Fibroblast of skin of scalp (primary cell): ENCODE measurements at places on chromosomes 11 and 22.

- DNase-seq: peak; percentile 25
Measured at GRCh38 chr11:7251836-7252682, at the start of gene SYT9. TSS of gene SYT9 (plus strand) at chr11:7251904. CDS start at chr11:7252187, 283 bp downstream.

GRCh38 chr22:32164075-32164860 lies 5.2 kb upstream of the C22orf42 start:
- DNase-seq: no peak

DNA sequence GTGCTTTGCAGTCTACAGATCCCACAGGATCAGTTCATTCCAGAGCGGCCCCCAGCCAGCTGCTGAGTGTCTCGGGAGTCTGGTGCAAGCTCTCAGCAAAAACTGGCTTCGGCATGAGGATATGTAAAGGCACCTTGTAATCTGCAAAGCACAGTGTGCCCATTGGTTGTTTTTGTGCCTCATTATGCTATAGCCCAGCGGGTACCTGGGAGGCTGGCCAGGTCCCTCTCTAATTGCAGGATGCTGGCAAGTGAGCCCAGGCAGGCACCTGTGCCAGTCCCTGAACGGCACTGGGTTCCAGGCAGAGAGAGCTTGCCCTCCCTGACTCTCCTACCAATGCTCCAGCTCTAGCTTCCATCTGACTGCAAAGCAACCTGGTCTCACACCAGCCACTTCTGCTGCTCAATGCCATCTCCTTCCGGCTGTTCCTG lies 128.7 kb downstream of the DSCAML1 start:
- DNase-seq: no peak

DNA sequence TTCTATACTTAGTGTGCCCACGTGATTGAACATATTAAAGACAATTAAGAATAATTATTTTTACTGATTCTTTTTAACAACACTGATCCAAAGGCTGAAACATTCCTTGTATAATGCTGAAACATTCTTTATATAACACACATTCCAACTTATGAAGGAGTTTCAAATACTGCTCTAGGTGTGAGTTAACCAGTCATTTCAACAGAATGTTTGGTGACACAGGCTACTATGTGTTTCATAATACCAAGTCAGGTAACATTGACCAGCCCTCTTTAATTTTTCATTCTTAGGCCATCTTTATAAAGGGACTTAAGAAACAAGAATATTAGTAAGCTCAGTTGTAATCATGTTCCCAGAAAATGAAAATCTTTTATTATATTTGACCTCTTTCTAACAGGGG lies 136.6 kb downstream of the ELP4 start:
- peak; percentile 22 for DNase-seq

- peak; percentile 34 for DNase-seq
Measured at GRCh38 chr11:125591649-125592304, 875 bp upstream of the STT3A start.
